Stimulated activated CD4-positive, alpha-beta T cell treated with anti-CD3 and anti-CD28 coated beads, Interleukin-1b, Interleukin-23, amount 100 ng/mL, for 1 hour (primary cell): ENCODE measurements at places on chromosomes 7 and 10.
A peak's percentile ranks its signal among the peaks of the same experiment; 100 is the strongest.

DNA sequence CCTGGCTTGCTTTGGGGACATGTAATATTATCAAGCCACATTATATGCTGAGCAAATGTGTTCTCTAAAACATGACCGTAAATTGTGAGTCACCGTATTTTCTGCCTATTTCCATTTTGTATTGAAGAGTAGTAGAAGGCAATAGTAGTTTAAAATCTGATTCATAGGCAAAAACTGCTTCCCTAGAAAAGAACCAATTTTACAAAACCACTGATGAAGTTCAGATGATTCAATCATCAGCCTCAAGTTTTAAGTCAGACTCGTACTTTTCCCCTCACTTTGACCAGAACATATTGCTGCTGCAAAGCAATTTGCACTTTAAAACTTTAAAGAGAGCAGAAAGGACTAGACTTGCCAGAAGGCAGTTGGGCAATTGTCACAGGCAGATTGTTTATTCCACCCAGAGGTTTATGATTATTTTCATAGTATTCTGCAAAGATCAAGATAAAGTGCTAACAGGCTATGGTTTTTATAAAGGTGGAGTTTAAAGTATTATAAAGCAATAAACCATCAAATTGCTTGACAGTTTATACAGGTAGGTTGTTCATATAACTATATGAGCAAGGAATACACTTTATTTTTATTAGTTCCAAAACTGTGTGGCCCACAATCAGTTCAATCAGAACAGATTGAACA lies 168.2 kb downstream of the ETV1 start:
- no peak for DNase-seq

- no peak for DNase-seq
These were observed 1117.8 kb downstream of the GATA3 start for GRCh38 chr10:9172276-9172675.

GRCh38 chr7:101676062-101676598 lies 47.0 kb upstream of the MYL10 start:
- no peak for DNase-seq

GRCh38 chr10:131841661-131842139 lies 59.1 kb upstream of the PPP2R2D start:
- DNase-seq: no peak

DNA sequence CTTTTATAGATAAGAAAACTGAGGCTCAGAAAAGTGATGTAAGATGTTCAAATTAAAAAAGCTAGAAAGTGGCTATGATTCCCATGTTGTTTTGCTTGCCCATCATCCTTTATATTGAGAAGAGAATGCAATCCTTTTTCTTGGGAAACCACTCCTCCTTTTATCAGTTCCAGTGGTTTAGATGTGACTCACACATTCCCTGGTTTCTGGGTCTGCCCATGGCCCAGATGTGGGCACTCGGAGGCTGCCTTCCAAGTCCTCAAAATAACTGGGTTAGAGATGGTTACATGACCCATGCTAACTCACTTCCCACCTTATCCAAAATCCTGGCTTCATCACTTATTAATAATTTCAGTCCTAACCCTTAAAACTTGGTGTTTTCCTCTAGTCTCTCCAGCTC lies 550.0 kb downstream of the MDFIC start:
- DNase-seq: no peak

DNA sequence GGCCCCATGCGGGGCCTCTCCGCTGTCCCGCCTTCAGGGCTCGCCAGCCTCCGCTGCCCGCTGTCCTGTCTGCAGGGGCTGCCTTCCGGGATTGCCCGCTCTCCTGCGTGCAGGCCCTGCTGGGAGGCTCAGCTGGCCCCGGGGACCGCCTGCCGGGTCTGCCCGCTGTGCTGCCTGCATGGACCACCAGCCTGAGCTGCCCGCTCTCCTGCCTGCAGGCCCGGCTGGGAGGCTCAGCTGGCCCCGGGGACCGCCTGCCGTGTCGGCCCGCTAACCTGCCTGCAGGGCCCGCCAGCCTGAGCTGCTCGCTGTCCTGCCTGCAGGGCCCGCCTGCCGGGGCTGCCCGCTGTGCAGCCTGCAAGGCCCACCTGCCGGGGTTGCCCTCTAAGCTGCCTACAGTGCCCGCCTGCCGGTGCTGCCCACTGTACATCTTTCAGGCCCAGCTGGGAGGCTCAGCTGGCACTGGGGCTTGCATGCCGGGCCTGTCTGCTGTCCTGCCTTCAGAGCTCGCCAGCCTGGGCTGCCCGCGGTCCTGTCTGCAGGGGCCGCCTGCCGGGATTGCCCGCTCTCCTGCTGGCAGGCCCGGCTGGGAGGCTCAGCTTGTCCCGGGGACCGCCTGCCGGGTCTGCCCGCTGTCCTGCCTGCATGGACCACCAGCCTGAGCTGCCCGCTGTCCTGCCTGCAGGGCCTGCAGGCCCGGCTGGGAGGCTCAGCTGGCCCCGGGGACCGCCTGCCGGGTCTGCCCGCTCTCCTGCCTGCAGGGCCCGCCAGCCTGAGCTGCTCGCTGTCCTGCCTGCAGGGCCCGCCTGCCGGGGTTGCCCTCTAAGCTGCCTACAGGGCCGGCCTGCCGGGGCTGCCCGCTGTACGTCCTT lies 165.1 kb downstream of the GLRX3 start:
- peak; percentile 39 for DNase-seq

- DNase-seq: no peak
These were observed 240.8 kb downstream of the CDK14 start for GRCh38 chr7:90836937-90837336.

GRCh38 chr7:139731802-139732470 lies 45.9 kb downstream of the HIPK2 start:
- no peak for DNase-seq

DNA sequence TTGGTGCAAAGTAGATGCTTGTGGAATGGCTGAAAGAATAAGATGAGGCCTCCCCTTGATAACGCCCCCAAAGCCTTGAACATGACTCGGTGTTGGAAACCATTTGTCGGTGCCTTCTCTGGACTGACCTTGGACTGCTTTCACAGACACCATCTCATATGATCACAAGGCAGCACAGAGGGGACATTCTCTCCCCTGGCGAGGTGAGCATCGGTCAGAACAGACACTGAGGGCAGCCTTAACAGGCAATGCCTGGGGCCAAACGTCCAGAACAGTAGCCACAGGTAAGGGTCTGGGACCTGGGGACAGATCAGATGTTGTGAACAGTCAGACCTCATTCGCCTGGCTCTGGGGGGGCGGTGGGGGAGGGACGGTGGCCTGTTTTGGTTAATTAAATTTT lies 2.8 kb upstream of the TRRAP start:
- DNase-seq: no peak
